Fibroblast of skin of back (primary cell): ENCODE measurements at places on chromosomes 16 and 17.

DNA sequence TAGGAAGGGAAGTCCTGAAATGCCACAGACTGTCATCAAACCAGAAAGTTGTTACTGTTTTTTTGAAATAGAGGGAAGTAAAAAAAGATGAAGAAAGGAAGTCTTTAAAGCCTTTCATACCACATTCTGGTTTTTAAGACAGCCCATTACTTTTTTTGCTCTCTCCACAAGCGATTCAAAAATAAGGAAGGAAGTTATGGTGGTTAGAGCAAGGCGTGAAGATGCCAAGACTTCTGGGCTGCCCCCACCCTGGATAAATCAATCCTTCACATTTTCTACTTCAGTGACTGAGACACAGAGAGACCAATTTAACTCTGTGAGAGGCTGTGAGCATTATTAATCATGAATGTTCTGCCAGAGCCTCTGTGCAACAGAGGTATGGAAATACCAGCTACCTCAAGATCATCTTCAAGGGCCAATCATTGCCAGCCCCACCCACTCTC is 82.3 kb upstream of the BCAR1 start:
- no peak for DNase-seq

DNA sequence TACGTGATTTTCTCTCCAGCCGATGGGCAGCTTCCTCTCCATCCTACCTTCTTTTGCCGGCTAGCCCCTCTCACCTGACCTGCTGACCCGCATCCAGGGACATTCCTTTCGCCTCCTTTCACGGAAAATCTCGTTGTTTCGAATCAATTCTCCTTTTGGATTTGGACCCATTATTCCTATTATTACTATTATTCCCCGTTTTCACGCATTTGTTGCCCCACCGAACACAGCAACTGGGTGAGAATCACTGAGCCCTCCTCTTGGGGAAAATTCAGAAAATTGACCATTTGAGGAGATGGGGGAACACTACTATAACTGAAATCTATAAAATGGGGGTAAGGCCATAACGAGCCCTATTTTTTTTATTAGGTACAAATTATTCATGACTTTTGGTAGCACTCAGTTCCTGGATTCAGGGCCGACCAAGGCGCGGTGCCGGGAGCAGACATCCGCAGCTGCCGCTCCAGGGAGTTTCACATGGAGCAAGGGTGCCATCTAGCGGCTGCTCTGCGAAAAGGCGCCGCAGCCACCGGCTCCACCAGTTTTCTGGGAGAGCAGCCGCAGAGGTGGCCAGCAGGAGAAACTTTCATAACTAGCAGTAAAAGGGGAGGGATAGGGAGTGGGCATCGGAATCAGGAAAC is 3.3 kb upstream of the HOXB8 start:
- DNase-seq: peak; percentile 66

GRCh38 chr16:31141489-31142108 is 6.1 kb upstream of the PRSS8 start:
- no peak for DNase-seq

DNA sequence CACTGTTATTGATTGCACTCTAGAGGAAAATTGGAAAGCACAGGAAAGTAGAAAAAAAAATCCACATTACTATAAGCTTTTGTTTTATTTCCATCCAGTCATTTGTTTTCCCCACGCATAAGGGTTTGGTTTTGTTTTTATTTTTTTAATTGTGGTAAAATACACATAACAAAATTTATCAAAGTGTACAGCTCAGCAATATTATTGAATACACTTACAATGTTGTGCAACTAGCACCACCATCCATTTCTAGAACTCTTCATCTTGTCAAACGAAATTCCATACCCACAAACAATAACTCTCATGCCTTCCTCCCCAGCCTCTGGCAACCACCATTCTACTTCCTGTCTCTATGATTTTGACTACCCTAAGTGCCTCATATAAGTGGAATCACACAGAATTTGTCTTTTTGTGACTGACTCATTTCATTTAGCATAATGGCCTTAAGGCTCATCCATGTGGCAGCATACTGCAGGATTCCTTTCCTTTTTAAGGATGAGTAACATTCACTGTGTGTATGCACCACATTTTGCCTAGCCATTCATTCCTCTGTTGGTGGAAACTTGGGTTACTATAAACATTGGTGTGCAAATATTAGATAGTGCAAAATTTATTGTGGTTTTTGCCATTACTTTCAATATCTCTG is 11.1 kb downstream of the SPPL2C start:
- peak; percentile 7 for DNase-seq

DNA sequence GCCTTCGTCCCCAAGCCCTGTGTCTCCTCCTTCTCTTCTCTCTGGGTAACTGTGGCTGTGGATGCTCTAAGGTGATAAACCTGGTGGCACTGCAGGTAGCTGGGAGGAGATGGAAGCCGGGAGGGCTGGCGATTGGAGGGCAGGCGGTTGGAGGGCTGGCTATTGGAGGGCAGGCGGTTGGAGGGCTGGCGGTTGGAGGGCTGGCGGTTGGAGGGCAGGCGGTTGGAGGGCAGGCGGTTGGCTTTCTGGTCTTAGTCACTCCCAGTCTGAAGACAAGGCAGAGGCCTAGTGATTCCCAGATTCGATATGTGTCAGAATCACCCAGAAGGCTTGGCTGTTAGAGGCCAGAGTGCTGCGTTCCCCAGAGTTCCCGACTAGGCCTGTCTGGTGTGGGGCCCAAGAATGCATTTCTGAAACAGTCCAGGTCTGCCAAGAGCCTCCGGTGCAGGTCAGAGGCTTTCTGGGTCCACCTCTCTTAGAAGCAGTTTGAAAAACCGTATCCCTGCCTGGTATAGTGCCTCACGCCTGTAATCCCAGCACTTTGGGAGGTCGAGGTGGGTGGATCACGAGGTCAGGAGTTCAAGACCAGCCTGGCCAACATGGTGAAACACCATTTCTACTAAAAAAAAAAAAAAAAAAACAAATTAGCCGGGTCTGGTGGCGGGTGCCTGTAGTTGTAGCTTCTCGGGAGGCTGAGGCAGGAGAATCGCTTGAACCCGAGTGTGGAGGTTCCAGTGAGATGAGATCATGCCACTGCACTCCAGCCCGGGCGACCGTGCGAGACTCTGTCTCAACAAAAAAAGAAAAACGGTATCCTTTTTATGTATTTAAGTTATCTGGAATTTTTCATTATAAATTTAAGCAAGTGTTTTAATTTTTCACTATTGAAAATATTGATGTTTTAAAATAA is 59.7 kb downstream of the WDR45B start:
- DNase-seq: no peak

- DNase-seq: no peak
Observed at GRCh38 chr17:72311004-72311403, 190.2 kb downstream of the SOX9 start.

DNA sequence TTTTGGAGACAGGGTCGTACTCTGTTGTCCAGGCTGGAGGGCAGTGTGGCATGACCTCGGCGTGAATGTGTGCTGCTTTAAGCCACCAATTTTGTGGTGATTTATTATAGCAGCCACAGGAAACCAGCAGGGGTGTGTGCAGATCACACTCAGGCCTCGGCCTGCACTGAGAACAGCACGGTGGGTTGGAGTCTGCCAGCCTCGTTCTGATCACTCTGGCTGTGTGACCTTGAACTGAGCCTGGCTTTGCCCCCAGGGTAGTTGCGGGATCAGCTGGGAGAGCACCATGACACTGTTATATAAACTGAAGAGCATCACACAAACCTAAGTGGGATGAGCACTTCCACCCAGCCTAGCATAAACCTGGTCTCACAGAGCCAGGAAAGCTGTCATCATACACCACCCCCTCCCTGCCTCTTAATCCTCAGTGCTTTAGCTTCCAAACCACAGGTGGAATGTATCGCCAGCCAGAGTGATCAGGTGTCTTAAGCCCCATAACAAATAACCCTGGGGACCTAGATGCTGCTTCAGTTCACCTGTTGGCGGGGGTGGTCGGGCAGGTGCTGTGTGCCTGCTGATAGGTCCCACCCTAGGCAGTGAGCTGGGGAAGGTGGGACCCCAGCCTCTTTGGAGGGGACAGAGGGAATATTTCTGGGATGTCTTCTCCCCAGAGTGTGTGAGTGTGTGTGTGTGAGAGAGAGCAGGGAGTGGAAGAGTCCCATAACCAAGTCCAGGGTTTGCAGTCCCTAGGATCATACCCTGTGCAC is 28.6 kb upstream of the NDRG4 start:
- DNase-seq: no peak

DNA sequence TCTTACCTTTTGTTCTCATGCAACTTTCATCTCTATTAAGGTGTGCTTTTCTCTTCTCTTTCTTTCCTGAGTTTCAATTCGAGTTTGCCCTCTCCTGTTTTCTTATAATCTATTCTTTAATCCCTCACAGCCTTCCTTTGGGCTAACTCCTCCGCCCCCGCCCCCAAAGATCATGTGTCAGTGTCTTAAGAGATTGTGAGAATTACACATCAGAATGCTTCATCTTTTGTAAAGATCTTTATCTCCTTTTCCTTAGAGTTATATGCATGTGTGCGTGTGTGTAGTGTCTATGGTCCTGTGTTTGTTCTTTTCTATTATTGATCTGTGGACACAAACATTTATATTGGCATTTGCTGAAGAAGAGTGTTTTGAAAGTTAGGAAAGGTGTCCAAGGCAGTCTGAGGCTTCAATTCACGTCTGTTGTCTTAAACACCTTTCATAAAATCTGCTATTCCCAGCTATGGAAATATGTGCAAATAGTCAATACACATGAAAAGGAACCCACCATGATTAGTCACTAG is 6.1 kb upstream of the ALDH3A2 start:
- no peak for DNase-seq

DNA sequence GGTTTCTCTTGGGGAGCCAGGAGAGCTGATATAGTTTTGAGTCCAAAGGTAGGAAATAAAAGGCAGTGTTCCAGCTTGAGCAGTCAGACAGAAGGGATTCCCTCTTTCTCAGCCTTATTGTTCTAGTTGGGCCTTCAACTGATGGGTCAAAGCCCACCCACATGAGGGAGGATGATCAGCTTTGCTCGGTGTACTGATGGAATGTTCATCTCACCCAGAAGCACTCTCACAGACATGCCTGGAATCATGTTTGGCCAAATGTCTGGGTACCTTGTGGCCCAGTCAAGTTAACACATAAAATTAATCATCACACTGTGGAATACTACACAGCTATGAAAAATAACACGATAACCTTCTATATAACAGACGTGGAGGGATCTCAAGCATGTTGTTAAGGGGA is 23.1 kb upstream of the KCNG4 start:
- no peak for DNase-seq

- DNase-seq: peak; percentile 92
Observed at GRCh38 chr17:47225436-47225858, 16.3 kb downstream of the MYL4 start.

GRCh38 chr17:72150632-72151460 is 30.0 kb downstream of the SOX9 start:
- no peak for DNase-seq

GRCh38 chr17:46192439-46193150 is 634 bp downstream of the KANSL1 start:
- peak; percentile 70 for DNase-seq

GRCh38 chr17:9330141-9330540 is 245.5 kb downstream of the STX8 start:
- no peak for DNase-seq
